ENCODE measurements at places on chromosomes 6 and 20.

GRCh38 chr6:68364271-68364805 is 270.7 kb upstream of the ADGRB3 start:
- no peak for DNase-seq

DNA sequence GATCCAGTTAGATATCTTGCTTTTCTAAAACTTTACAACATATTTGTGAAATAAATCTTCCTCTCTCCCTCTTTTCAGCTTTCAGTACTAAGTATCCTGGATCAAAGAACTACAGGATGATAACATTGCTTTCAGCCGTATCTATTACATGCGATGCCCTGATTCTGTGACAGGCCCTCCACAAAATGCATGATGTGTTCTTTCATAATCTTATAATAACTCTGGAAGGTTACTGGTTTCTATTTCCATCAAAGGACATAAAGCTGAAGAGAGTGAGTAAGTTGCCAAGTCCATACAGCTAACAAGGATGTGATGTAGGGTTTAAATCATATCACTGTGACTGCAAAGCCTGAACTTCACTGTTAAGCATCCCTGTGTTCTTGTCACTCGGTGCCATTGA is 62.9 kb upstream of the ADGRG6 start:
- no peak for DNase-seq

GRCh38 chr20:20251317-20251716 is 116.6 kb upstream of the INSM1 start:
- peak; percentile 32 for DNase-seq

- peak; percentile 81 for DNase-seq
Measured at GRCh38 chr6:46325561-46326530, 155.1 kb upstream of the ENPP5 start.

DNA sequence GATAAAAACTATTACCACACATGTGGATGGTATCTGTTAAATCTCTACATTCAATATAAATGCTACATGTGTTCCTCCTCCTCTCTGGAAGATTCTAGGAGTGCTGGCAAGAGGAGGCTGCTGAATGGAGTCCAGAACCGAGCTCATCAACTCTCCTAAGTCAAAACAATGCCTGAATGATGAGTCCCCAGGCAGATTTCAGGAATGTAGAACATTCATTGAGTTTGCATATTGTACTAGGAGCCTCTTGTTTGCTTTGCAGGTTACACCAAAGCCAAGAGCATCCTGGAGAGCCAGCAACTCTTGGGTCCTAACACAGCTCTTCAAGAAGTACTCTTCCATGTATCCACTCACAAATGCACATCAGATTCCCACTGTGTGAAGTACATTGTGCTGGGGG is 117.6 kb upstream of the UST start:
- no peak for DNase-seq

DNA sequence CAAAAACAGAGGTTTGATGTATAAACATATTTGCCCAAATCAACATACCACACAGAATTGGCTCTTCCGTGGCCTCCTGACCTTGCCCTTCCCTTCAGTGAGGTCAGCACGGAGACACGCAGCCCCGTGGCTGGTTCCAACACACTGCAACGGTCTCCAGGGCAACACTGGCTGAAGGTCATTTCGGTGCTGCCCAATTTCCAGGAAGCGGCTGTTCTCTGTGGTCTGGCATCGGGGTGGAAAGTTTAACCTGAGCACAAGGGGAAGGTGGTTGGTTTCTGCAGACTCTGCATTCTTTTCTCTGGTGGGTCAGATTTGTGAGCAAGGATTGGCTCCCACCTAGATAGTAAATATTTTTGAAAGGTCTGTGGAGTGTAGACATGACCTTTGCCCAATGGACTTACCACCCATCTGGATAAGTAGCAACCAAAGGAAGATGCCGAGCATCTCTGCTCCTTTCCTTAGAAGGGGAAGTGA is 177.6 kb upstream of the PHACTR1 start:
- no peak for DNase-seq

DNA sequence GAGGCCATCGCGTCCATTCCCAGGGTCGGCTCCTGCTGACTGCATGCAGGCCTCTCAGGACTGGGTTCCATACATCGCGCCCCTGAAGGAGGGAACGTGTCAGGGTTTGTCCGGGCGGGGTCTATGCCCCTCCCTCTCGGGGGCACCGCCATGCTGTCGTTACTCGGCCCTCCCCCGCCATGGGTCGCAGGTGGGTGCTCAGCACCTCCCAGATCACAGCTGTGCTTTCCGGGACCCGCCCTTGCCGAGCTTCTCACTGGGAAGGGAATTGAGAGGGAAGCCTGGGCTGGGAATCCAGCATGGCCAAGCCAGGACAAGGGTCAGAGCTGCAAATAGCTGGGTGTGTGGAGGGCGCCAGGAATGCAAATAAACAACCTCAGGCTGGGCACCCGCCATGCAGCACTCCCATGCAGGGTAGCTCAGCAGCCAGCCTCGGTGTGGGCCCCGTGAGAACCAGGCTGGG is at the start of gene FRMD1:
Gene FRMD1, minus strand, starts transcription at position 270 of the 463 bp plus-strand sequence. Its CDS starts 118 bp downstream, at position 152.
- DNase-seq = no peak

- no peak for DNase-seq
Measured at GRCh38 chr6:122631571-122632249, 21.5 kb downstream of the PKIB start.

GRCh38 chr20:10447028-10447427 is 11.9 kb downstream of the SLX4IP start:
- DNase-seq = no peak

DNA sequence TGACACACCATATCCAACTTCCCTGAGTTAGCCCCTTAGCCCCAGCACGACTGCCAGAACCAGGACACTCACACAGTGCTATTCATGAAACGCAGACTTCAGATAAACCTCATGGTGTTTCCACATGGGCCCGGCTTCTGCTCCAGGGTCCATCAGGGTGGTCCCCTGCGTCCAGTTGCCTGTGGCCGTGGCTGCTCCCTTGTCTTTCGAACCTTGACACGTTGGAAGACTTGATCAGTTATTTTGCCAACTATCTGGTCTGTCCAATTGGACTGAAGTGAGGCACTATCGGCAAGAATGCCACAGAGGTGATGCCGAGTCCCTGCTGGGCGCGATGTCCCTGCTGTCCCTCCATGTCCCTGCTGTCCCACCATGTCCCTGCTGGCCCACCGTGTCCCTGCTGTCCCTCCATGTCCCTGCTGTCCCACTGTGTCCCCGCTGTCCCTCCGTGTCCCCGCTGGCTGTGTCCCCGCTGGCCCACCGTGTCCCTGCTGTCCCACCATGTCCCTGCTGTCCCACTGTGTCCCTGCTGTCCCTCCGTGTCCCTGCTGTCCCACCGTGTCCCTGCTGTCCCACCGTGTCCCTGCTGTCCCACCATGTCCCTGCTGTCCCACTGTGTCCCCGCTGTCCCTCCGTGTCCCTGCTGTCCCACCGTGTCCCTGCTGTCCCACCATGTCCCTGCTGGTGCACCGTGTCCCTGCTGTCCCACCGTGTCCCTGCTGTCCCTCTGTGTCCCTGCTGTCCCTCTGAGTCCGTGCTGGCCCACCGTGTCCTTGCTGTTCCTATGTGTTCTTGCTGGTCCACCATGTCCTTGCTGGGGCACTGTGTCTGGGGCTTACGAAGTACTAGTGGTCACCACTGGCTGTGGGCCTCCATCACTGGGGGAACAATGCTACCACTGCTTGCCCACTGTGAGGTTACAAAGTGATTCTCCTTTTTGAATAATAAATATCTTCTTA is 251.4 kb downstream of the DLL1 start:
- DNase-seq = no peak

DNA sequence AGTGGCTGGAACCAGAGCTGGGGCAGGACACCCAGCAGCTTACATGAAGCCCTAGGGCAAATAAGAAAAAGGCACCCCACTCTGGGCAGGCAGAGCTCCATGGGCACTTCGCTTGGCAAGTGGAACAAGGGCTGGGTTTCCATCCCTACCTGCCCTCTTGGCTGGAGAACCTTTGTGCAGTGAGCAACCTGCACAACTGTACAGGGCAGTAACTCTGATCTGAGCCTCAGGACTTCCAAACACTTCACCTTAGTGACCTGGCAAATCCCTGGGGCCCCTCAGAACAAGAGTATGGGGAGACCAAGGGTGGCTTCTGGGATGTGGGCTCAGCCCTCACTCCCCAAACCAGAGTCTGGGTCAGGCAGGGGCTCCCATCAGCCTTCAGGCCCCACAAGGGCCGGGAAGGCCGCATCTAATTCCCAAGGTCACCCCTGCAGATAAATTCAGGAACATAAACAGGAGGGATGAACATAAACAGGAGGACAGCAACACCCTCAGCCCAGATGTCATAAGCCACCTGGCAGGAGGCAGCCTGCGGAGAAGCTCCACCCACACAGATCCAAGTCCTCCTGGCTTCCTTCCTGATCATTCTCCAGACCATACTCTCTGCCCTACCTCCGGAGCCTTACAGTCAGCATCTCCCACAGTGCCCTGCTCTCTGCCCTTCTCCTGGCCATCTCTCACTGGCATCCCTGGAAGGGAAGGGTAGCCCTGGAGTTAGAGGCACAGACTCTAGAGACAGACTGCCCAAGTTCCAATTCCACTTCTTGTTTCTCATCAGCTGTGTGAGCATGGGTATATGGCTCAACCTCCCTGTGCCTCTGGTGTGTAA is 37.5 kb downstream of the HNF4A start:
- DNase-seq = no peak

GRCh38 chr20:12294678-12295077 is 377.0 kb downstream of the BTBD3 start:
- no peak for DNase-seq

GRCh38 chr20:35319192-35319870 is 27.1 kb upstream of the FAM83C start:
- no peak for DNase-seq

DNA sequence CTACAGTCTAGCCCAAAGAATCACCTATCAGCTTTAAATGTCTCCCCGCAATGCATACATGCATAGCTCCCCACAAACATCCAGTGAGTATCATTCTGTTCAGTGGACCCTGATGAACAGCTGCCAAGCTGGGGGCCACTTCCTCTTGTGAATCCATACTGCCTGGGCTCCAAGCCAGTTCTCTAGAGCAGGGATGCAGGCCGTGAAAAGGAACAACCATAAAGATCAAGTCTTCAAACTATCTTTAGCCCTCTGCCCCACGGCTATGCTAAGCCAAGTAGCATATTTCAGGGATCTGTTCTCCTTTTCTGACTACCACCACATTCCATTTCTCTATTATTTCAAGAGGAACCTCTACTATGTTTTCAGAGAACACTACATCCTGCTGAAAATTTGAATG is 191.7 kb upstream of the BTBD3 start:
- peak; percentile 85 for DNase-seq

GRCh38 chr20:44759595-44759994 is 13.9 kb downstream of the KCNK15 start:
- no peak for DNase-seq

- DNase-seq = no peak
Measured at GRCh38 chr20:48186915-48187314, 401.6 kb upstream of the SULF2 start.

GRCh38 chr20:31602779-31603441 is 2.2 kb upstream of the ID1 start:
- no peak for DNase-seq

Data from NCI-H1092 (cell line).